ENCODE measurements at places on chromosomes 5 and 9.

DNA sequence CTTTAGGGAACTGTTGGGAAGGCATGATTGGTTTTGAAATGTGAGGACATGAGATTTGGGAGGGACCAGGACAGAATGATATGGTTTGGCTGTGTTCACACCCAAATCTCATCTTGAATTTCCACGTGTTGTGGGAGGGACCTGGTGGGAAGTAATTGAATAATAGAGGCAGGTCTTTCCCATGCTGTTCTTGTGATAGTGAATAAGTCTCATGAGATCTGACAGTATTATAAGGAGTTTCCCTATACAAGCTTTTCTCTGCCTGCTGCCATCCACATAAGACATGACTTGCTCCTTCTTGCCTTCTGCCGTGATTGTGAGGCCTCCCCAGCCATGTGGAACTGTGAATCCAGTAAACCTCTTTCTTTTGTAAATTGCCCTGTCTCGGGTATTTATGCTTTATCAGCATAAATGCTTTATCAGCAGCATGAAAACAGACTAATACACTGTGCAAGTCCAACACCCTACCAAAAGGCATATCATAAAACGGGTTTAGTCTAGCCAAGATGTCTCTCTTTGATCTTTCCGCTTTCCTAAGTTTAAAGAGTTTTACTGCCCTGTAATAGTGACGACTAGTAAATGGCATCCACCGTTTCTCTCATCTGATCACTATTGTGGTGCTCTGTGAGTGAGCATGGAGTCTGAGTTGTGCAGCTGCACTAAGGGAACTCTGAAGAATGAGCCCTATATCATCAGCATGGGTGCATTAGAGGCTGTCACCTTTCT is 12.9 kb upstream of the ZNF782 start:
- DNase-seq: no peak

GRCh38 chr9:14937216-14937615 is 27.0 kb upstream of the FREM1 start:
- DNase-seq: no peak

DNA sequence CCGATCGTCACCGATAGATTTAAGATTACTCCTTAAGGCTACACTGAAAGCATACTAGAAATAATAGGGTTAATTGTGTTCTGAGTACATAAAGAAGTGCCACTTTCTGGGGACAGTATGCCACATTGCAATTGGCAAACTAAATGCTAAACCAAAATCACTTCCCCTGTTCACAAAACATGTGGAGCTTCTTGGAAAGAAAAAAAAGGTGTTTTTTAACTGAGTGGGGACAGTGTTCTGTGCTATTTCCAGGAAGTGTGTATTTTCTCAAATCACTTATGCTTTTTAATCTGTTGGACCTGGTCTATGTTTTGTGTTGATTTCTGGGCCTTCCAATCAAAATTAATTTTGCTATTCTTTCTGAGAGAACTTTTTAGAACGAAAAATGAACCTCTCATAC is 149.3 kb upstream of the MPDZ start:
- no peak for DNase-seq

DNA sequence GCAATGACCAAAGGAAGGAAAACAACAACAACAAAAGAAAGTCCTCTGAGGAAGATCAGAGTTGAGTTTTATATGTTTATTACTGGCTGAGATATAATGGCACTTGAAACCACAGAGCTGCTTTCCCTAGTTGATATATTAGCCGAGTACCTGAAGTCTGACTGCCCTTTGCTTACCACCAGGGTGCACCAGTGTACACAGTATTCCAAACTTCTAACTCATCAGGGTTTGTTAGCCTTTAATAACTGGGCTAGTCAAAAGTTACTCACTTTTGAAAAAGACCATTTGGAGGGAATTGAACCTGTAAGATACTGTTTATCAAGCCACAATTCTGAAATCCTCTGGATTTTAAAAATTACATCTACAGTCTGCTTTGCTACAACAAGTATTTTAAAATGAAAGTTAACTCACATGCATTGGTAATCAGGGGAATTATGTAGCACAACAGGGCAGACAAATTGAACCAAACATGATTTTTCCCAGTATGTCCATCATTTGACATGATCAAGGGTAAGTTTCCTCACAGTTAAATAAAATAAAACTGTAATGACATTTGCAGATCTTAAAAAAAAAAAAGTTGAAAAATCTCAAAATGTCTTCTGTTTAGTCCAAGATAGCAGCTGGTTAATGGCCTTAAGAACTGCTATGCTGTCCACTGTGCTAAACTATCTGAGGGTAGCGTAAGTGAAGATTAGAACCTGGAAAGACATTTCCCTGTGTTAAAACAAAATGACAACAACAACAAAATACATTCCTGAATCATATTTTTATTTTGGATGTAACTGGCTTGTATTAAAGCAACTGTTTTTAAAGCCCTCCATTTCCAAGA is 57.3 kb upstream of the C6 start:
- no peak for DNase-seq

DNA sequence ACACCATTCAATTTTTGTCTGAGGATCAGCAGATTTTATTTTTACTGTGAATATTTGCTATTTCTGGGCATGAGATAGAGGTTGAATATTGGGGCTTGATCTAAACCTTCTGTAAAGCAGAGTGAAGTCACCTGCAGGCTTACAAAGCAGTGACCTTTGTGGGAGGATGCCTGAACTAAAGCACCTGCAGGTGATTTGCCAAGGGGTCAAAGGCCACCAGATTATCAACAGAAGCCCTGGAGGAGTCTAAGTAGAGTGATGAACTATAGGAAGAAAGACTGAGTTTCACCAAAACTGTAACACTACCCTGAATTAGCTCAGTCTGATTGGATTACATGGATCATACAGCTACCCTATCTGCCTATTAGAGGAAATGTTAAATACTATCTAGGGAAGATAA is 144.3 kb upstream of the PRLR start:
- no peak for DNase-seq

- DNase-seq: no peak
These were observed 92.8 kb upstream of the LRRTM2 start for GRCh38 chr5:138967791-138968448.

- DNase-seq: no peak
These were observed 135.8 kb upstream of the GRHPR start for GRCh38 chr9:37286530-37287175.

- no peak for DNase-seq
These were observed 49.8 kb downstream of the RASEF start for GRCh38 chr9:83012922-83013838.

- DNase-seq: no peak
These were observed 64.3 kb upstream of the DMRTA1 start for GRCh38 chr9:22382331-22382730.

DNA sequence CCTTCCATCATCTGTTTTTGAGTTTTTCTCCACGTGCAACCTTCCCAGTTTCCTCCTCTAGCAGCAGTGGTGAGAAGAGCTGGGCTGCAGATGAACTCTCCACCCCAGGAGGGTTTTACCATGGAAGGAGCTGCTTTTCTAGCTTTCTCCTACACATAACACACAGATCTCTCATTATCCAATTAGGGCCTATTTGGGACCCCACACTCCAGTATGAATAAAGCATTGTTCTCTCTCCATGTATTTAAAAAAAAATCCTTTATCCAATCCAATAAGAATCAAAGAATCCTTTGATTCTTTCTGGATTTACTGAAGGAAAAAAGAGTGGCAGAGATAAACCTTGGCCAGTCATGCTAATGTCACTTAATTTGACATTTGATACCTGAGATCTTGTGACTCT is 31.6 kb upstream of the NAA35 start:
- DNase-seq: no peak

GRCh38 chr5:6492934-6493333 is 44.3 kb downstream of the UBE2QL1 start:
- no peak for DNase-seq

GRCh38 chr5:14681236-14681752 is 16.8 kb downstream of the OTULIN start:
- DNase-seq: no peak

DNA sequence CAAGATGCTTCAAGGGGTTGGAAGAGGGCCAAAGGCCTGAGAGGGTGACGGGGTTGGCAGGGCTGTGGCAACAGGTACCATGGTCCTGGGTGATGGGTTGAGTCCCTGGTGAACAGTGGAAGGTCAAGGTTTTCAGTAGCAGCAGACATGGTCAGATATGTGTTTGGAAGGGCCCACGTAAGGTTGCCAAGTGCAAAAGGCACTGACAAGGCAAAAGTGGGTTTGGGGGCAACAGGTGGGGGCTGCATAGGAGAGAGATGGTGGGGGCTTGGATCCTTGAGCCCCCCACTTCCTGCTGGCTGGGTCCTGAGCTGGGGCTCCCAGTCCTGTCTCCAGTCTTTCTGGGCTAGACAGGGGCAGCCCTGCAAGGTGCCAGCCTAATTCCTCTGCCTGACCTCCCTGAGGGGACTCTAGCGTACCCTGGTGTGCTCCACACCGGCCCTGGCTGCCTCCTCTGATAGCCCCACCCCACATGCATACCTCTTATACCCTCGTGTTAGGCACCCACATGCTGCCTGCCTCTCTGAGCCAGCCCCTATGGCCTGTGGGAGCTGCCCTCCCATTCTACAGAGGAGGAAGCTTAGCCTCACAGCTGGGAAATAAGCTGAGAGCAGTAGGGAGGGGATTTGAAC is 20.9 kb upstream of the NSD1 start:
- DNase-seq: no peak

- no peak for DNase-seq
These were observed 76.7 kb upstream of the IL6ST start for GRCh38 chr5:56071470-56071869.

GRCh38 chr5:96963267-96963666 is 27.4 kb downstream of the LNPEP start:
- no peak for DNase-seq

- DNase-seq: no peak
These were observed 1.4 kb downstream of the MEF2C start for GRCh38 chr5:88881571-88881971.

- no peak for DNase-seq
These were observed 13.6 kb upstream of the FUBP3 start for GRCh38 chr9:130565792-130566191.

DNA sequence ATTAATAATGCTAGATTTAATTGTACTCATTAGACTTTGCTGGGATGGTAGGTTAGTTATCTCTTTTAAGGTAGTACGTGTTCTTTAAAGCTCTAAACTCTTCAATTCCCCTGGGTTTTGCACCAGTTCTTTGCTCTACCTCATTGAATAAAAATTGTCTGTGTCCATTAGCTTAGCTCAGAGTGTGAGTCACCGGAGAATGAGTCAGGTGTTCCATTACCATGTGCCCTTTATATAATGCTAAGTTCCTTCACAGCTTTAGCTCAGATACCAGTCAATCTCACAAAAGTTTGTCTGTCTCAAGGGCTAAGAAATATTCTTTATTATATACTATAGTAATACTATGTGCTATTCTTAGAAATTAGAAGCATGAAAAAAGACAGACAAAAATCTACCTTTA is 339.4 kb downstream of the PRELID2 start:
- no peak for DNase-seq

Measured in NCI-H1436 treated with DMSO at 0.1 percent for 48 hours (cell line).